Stimulated activated naive B cell treated with anti-CD40 and anti-IgM and Interleukin-4, amounts not matched to agents 10 μg/mL and 1 μg/mL and 100 μg/mL, for 72 hours (primary cell): ENCODE measurements at places on chromosomes 5 and 9.

GRCh38 chr9:68997666-68998065 is 16.2 kb downstream of the PRKACG start:
- H3K36me3 ChIP-seq = peaks cover 56% of the 10 kb centered on the region
- H3K27ac ChIP-seq = peak overlapping the region; percentile 65
- H3K4me1 ChIP-seq = peaks cover 45% of the 10 kb centered on the region
- no peaks in the 10 kb centered on the region for H3K27me3 ChIP-seq
- H3K4me3 ChIP-seq = no peak overlapping the region
- no peak for DNase-seq

- H3K4me1 ChIP-seq = peaks cover 83% of the 10 kb centered on the region
- H3K27ac ChIP-seq = peak overlapping the region; percentile 95
- H3K4me3 ChIP-seq = peak overlapping the region; percentile 36
- DNase-seq = no peak
Observed at GRCh38 chr5:17258431-17258830, 41.0 kb downstream of the BASP1 start.

- no peak overlapping the region for H3K4me3 ChIP-seq
- no peaks in the 10 kb centered on the region for H3K36me3 ChIP-seq
- no peaks in the 10 kb centered on the region for H3K27me3 ChIP-seq
- DNase-seq = no peak
Observed at GRCh38 chr5:167602067-167602466, 689.4 kb upstream of the WWC1 start.

DNA sequence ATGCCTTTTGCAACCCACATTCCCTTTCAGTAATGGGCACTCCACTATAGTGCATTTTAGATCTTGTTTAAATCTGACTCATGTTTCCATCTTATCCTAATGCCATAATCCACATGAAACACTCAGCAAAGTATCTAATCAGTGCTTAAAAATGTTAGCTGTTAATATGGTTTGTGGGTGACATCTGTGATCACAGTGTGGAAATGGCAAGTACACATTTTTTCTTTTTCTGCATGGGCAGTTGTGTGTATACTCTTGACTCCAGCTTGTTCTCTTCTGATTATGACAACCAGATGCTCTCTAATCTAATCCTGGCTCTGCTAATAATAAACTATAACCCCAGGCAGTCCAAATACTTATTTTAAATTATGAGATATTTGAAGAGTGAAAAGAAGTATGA is 103.3 kb downstream of the EDIL3 start:
- DNase-seq = no peak
- H3K27ac ChIP-seq = no peak overlapping the region
- H3K36me3 ChIP-seq = no peaks in the 10 kb centered on the region
- H3K4me3 ChIP-seq = no peak overlapping the region

DNA sequence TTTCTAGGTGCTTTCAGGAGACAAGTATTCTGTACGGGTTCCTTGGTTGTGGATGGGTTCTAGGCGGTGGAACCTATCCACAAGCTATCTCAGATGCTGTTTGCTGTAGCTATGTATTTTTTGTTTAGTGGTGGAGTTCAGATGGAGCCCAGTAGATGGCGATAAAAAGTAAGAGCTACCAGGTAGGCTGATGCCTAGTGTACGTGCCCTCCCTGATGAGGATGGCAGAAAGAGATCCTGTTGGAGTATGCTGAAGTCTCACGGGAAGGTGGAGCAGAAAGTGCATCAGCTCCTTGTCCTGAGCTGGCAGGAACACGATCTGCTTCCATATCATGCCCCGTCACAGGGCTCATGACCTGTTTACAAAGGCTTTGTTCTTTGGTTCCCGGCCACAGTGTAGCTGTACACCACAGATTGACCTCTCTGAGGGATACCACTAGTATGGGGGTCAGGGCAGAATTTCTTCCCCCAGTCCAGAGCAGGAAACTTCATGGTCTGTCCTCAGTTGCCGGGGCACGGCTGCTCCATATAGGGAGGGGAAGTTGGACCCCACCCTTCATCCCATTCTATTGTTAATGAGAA is 12.6 kb upstream of the UGT3A2 start:
- no peak overlapping the region for H3K4me3 ChIP-seq
- no peaks in the 10 kb centered on the region for H3K27me3 ChIP-seq
- peaks cover 3% of the 10 kb centered on the region for H3K36me3 ChIP-seq
- no peak overlapping the region for H3K27ac ChIP-seq
- peaks cover 1% of the 10 kb centered on the region for H3K4me1 ChIP-seq

GRCh38 chr5:93578813-93579691 is 2.0 kb downstream of the NR2F1-AS1 start:
- H3K27me3 ChIP-seq = peaks cover 45% of the 10 kb centered on the region
- no peak for DNase-seq
- no peaks in the 10 kb centered on the region for H3K36me3 ChIP-seq
- peak overlapping the region; percentile 61 for H3K4me3 ChIP-seq
- no peak overlapping the region for H3K27ac ChIP-seq

DNA sequence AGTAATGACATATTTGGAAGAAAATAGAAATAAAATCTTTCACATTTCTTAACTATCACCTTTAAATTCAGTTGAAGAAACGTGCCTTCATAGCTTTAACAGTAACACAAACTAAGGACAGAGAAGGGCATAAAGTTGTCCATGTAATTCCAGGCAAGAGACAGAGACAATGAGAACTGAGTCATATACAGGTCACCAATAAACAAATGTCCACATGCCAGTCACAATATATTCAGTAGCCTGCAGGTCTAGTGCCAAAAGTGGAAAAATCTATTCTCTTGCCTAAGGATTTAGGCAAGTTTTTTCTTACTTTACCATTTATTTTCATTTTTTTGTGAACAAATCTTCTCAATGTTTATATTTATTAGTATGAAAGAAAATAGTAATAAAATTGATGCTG is 1711.5 kb upstream of the NUDT12 start:
- H3K4me1 ChIP-seq = no peaks in the 10 kb centered on the region
- DNase-seq = no peak
- no peaks in the 10 kb centered on the region for H3K36me3 ChIP-seq
